ENCODE measurements at places on chromosomes 5 and 9.

DNA sequence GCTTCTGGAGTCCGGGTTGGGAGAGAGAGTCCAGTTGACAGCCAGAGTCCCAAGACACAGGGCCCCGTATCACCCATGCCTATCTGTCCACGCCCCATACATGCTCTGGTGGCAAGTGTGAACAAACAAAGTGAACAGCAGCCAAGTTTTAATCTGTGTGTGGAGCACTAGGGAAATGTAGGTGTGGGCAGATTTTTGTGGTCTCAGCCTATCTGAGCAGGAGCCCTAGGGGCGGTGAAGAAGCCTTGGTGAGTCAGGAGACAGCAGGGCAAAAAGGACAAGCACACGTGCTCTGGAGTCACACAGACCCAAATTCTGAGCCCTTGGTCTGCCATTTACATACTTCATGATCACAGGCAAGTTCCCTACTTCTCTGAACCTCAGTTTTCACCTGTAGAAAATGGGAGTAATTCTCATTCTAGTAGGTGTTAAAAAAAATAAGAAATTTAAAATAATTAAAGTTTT is 23.2 kb downstream of the EGR1 start:
- DNase-seq, result no peak

DNA sequence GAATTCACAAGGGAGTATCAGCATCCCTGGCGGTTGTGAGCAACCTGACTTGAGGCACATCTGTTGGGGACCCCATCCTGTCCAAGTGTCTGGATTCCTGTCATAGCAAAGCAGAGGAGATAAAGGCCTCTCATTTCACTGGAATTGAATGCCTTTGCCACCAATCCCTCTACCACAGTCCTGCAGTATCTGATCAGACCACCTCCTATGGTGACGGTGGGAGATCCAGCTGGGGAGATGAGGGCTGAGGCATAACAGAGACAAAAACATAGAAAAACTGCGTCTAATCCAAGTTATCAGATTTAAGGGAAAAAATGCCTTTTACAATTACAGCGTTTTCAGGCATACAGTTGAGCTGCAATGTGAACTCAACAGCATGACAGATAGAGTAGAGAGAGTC is 160.7 kb upstream of the TRPC7 start:
- no peak for DNase-seq

DNA sequence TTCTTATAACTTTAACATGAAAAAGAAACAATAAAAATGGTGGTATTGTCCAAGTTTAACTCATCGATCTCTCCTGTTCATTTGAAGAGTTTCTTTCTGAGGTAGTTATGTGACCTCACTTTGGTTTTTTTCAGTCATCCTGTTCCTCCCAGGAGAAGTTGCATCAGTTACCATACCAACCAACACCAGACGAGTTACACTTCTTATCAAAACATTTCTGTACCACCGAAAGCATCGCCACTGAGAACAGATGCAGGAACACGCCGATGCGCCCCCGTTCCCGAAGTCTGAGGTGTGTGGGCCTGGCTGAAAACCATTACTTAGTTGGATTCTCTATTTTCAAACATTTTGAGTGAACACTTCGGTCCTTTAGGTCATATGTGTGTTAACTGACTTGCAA is 96.3 kb downstream of the CD180 start:
- DNase-seq, result no peak

DNA sequence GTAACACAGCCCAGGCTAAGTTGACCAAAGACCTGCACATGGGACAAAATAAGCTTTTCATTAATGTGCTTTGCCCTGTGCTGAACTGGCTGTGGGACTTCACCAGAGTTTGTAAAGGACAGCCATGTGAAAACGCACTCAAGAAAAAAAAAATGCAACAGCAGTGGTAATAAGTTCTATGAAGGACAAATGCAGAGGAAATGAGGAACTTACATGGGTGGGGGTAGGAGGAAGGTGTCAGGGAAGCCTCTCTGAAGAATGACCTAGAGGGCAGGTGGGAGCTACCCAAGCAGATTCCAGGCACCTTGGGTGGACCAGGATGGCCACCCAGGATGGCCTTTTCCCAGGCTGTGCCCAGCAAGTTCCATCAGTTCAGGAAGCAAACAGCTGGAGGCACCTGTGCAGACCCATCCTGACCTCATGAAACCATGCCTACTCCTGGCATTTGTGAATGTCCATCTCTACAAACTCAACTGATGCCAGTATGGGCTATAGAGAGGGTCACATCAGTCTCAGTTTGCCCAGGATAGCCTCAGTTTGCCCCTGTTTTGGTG is 6.7 kb upstream of the PHF2 start:
- DNase-seq, result no peak

GRCh38 chr5:158952951-158953350 is 146.8 kb downstream of the EBF1 start:
- peak; percentile 35 for DNase-seq

DNA sequence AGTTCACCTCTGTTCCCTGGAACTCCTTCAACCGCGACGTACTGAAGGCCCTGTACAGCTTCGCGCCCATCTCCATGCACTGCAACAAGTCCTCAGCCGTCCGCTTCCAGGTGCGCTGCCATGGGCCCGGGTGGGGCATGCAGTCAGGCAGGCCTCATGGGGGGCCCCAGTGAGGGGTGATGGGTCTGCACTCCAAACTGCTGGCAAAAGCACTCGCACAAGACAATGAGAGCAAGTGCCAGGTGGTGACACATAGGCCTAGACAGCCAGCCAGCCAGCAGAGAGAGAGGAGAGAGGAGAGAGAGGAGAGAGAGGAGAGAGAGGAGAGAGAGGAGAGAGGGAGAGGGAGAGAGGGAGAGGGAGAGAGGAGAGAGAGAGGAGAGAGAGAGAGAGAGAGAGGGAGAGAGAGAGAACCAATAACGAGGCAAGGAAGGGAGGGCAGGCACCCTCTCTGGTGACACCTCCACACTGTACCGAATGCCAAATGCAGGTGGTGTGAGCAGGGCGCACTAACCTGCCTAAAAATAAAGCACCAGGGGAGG is 21.0 kb downstream of the DBH start:
- no peak for DNase-seq

- peak; percentile 62 for DNase-seq
Observed at GRCh38 chr5:98519571-98519970, 253.9 kb upstream of the RGMB start.

- no peak for DNase-seq
Observed at GRCh38 chr5:1161108-1161832, 40.1 kb upstream of the SLC6A19 start.

DNA sequence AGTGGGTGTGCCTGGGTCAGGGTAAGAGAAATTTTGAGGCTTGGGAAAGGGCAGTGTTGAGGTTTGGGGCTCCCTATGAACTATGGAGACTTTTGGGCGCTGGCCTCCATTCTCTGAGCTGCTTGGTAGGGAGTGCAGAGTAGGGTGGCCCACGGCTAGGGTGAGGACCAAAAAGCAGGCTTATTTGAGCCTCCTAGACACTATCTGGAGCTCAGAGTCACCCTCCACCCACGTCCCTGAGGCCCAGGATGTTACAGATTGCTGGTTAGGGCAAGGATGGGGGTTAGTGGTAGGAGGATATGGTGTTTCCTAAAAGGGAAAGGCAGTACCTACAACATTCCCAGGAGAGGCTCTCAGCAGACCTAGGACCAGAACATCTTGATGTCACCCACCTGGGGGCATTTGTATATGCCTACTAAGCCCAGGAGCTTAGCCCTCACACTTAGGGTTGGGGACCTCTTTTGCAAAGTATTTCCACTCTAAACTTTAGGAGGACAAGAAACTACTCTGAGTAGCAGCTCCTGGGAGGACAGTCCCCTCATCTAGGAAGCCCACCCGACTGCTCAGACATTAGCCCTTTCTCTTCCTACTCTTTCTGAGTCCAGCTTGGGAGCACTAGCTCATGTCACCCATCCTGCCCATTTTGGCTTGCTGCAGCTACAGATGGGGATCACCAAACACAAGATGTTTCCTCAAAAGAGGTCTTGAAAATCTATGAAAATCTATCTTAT is 2.3 kb downstream of the SHROOM1 start:
- no peak for DNase-seq

- no peak for DNase-seq
Observed at GRCh38 chr5:31551878-31552277, 19.8 kb downstream of the C5orf22 start.

- no peak for DNase-seq
Observed at GRCh38 chr9:129671519-129671918, 6.1 kb downstream of the PRRX2 start.

DNA sequence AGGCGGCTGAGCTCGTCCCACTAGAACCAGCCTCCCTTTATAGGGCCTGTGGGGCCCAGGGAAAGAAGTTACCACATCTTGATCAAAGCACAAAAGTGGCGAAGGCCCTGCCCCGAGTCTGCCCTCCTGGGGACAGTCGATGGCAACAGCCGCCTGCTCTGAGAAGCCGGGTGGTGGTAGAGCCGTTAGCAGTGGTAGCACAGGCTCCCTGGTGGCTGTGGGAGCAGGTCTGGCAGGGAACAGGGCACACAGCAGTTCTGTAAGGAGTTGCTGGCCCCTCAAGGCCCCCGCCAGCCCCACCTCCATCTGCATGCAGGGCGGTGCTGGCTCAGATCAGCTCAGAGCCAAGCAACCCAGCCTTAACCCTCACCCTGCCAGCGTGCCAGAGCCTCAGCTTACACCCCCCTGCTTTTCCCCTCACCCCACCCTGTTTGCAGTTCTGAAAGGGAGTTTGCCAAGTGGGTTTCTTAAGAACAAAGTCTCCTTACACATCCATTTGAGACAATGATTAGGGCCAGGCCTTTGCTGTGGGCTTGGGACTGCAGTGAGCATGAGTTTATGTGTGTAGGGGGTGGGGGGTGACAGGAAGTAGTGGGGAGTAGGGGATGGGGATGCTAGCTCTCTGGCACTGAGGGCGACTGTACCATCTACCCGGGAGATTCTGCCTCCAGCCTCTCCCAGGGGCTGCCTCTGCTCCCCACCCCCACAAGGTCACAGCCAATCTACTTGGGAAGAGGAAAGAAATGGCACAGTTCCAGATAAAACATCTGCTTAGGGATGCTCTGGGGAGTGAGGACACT is 11.8 kb downstream of the ACSL6 start:
- DNase-seq, result no peak

DNA sequence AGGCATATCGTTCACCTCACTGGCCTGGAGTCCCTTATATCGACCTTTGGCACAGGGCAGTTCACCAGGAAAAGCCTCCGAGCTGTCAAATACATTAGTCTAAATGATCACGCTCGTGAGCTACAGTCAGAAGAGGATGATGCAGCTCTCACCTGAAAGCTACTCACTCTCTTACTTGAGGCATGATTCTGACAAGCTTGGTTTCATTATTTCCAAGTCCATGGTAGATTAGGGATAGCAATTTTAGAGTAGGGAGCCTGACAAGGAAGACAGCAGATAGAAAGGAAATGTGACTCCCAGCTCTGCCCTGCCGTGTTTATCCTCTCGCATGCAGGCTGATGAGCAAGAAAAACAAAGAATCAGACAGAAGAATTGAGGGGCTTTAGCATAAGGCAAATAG is 98.0 kb upstream of the MAP1B start:
- no peak for DNase-seq

DNA sequence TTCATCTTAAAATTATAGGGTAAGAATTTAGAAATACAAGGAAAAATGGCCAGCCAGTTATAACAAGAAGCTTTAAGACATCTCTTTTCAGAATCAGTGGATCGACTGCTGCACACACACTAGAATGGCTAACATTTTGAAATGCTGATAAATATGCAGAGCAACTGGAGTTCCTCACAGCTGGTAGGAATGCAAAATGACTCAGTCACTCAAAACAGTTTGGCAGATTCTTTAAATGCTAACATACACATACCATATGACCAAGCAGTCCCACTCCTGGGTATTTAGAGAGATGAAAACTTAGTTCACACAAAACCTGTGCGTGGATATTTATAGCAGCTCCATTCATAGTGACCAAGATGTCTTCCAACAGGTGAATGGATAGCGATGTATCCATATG is 23.2 kb upstream of the PSAT1 start:
- DNase-seq, result no peak

GRCh38 chr5:10588109-10588775 is 24.4 kb downstream of the ANKRD33B start:
- no peak for DNase-seq

- DNase-seq, result no peak
Observed at GRCh38 chr5:67238191-67238590, 41.6 kb upstream of the CD180 start.

DNA sequence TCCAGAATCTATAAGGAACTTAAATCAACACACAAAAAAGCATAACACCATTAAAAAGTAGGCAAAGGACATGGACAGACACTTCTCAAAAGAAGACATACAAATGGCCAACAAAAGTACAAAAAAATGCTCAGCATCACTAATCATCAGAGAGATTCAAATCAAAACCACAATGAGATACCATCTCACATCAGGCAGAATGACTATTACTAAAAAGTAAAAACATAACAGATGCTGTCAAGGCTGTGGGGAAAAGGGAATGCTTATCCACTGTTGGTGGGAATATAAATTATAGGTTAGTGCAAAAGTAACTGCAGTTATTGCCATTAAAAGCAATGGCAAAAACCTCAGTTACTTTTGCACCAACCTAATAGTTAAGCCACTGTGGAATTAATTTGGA is 32.2 kb upstream of the SPATA31D4 start:
- DNase-seq, result no peak

DNA sequence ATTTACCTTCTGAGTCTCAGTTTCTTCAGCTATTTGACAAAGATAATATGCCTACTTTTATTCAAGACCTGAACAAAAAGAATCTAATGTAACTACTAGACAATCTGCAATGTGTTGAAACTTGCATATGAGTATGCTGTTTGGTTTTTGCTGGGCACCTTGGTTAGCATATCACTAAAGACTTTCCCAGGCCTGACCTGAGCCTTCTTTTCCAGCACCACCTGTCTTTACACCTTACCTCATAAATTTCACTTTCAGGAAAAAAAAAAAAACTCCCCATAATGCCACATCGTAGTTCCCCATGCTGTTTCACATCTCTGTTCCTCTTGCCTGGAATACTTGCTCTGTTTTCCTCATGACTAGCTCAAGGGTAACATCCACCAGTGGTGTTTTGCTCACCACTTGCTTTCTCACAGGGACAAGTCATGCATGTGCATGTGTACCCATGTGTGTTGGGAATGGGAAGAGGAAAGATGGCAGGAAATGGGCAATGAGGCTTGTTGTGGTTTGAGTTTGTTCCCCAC is 45.6 kb upstream of the TLE4 start:
- no peak for DNase-seq

DNA sequence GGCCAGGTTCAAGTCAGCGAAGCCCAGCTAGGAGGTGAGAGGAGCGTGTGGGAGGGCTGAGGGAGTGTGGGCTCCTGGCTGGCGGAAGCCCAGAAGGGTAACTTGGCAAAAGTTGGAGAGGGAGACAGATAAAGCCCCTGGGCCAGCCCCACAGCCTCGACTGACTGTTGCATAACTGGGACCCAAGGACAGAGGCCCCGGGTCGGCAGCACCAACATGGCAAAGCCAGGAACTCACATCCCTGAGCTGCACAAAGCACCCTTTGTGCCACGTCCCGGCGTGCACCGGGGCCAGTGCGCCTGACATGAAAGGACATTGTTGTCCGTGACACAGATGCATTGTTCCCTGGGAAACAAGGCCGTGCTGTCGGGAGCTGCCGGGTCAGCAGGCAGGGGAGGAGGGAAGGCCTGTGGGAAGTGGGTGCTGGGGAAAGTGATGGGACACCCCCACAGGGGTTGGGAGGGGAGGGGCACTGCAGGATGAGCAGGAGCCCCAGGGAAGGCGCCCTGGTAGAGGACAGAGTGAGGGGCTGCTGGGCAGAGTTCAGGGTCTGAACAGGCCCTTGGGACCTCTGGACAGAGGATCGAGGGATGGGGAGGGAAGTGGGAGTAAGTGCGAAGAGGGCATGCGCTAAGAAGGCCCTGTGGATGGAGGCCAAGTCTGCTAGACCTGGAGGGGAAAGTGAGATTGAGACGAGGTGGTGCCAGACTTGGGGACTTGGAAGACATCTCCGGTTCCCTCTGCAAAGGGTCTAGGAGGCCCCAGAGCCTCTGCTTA is 13.0 kb upstream of the DPM2 start:
- no peak for DNase-seq

Measured in fibroblast of skin of left biceps (primary cell).